ENCODE measurements at places on chromosomes 2 and 18. TPM values are rescaled to one million over a fixed set of nuclear protein-coding genes. Genes with fewer than 3 reads are reported as not detected.

PRKAG3 gene
- total RNA-seq, result not detected

RSAD2 gene
- 5.9 TPM for total RNA-seq

AGXT gene
- not detected for total RNA-seq

MARS2 gene
- total RNA-seq, result 14.1 TPM
